Smooth muscle cell of trachea (primary cell): ENCODE measurements at places on chromosomes 7 and 10. TPM values are rescaled to one million over a fixed set of nuclear protein-coding genes. Genes with fewer than 3 reads are reported as not detected.

Gene CFAP69
- 5.5 and 6.4 TPM in 2 replicates for total RNA-seq

Gene CYP3A4
- total RNA-seq, result not detected in 2 replicates

Gene IRF5
- total RNA-seq, result 0.83 TPM in 1 of 2 replicates, not detected in the other

Gene CABCOCO1
- total RNA-seq, result 0.33 and 1.7 TPM in 2 replicates

Gene CALY
- 0.33 TPM in 1 of 2 replicates, not detected in the other for total RNA-seq

Gene LEP
- not detected in 2 replicates for total RNA-seq

Gene NXPH1
- not detected in 2 replicates for total RNA-seq

Gene FHIP2A
- total RNA-seq, result 26.5 and 27.5 TPM in 2 replicates

Gene ZPBP
- not detected in 2 replicates for total RNA-seq

Gene MEIG1
- total RNA-seq, result 0.50 TPM in 1 of 2 replicates, not detected in the other

Gene APBB1IP
- 5.4 and 6.3 TPM in 2 replicates for total RNA-seq

Gene NPY4R
- total RNA-seq, result 0.17 TPM in 1 of 2 replicates, not detected in the other

Gene GRM3
- not detected in 2 replicates for total RNA-seq

Gene VCL
- 261 and 275 TPM in 2 replicates for total RNA-seq

Gene TMEM176A
- 0.33 TPM in 1 of 2 replicates, not detected in the other for total RNA-seq
